ENCODE measurements at places on chromosomes 16 and 17. TPM values are rescaled to one million over a fixed set of nuclear protein-coding genes. Genes with fewer than 3 reads are reported as not detected.

PPM1D gene
- total RNA-seq: 16.5 TPM

MYH2 gene
- total RNA-seq: 1.5 TPM

C17orf78 gene
- not detected for total RNA-seq

DNA sequence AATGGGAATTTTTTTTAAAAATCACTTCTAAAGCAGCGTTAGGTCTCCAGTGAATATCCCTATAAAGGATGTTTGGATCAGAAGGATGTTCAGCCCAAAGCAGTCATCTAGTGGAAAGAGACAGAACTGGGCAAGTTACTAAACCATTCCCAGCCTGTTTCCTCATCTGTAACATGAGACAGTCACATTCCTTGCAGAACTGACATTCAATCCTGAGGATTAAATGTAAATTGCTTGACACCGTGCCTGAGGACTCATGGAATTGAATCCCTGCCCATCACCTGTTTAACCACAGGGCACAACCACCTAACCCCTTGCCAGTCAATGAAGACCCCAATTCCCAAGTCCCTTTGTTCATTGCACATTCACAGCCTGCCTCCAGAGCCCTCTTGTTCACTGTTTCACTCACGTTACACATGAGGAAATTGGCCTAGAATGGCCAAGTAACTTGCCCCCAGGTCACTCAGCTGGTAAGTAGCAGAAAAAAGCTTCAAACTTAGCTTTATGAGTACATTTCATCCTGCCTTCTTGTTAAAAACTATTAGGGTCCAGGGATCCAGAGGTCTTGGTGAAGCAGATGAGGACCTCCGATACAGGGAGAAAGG, 1.4 kb downstream of the CMTM2 start:
- H3K27ac ChIP-seq: no peak overlapping the region
- H3K4me3 ChIP-seq: no peak overlapping the region
- peaks cover 29% of the 10 kb centered on the region for H3K4me1 ChIP-seq
- no peak for DNase-seq
- no peaks in the 10 kb centered on the region for H3K36me3 ChIP-seq

- peak overlapping the region; percentile 50 for H3K27ac ChIP-seq
- peak overlapping the region; percentile 23 for H3K4me3 ChIP-seq
- no peak for DNase-seq
- H3K4me1 ChIP-seq: peaks cover 64% of the 10 kb centered on the region
- peaks cover 3% of the 10 kb centered on the region for H3K27me3 ChIP-seq
Measured at GRCh38 chr16:23145186-23145585, 4.1 kb downstream of the USP31 start.

GRCh38 chr16:73329358-73330286, 281.7 kb upstream of the ZFHX3 start:
- DNase-seq: peak; percentile 22
- H3K27ac ChIP-seq: no peak overlapping the region
- no peaks in the 10 kb centered on the region for H3K36me3 ChIP-seq

GRCh38 chr17:81438007-81438659, 42.9 kb downstream of the BAHCC1 start:
- H3K27me3 ChIP-seq: no peaks in the 10 kb centered on the region
- H3K4me3 ChIP-seq: no peak overlapping the region
- H3K27ac ChIP-seq: no peak overlapping the region
- no peak for DNase-seq

MAPT gene
- 4.2 TPM for total RNA-seq

NOL3 gene
- total RNA-seq: 9.7 TPM

GRCh38 chr17:55289106-55289446, 24.3 kb downstream of the HLF start:
- H3K36me3 ChIP-seq: no peaks in the 10 kb centered on the region
- H3K27ac ChIP-seq: no peak overlapping the region
- peaks cover 8% of the 10 kb centered on the region for H3K4me1 ChIP-seq
- H3K27me3 ChIP-seq: no peaks in the 10 kb centered on the region
- no peak overlapping the region for H3K4me3 ChIP-seq
- no peak for DNase-seq

RASL10B gene
- 25.3 TPM for total RNA-seq

All from WTC11 (cell line).